ENCODE measurements at places on chromosomes 1 and 21.

DNA sequence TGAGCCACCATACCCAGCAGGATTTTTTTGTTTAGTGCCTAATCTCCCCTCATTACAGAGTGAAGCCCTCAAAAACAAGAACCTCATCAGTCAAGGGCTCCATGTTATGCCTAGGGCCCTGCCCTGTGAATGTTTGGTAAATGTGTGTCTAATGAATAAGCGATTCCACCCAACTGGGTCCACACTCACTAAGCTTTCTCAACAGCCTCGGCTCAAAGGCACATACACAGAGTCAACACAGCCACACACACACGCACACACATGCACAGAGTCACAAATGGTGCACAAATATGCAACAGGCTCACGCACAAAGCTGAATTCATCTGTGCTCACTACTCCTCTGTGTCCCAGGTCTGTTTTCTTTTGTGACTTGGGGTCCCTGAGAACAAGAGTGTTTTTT lies 11.7 kb upstream of the SYNC start:
- no peak for DNase-seq

- peak; percentile 24 for DNase-seq
These were observed 41.1 kb upstream of the IL20 start for GRCh38 chr1:206824331-206824730.

DNA sequence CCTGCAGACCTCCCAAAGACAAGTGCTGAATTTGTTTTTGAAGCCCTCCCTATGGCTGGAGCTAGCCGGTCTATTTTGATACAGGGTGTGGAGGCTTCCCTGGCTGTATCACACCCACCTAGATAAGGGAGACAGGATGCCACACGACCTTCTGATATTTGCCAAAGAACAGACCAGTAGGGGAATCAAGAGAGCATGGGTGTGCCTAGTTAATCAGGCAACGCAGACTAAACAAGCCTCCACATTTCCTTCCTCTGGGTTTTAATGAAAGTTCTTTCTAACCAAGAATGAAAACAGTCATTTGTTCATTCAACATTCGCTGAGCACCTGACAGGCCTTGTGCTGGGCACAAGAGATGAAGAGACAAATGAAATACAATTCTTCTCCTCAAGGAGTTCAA lies 446.8 kb downstream of the PLPP3 start:
- no peak for DNase-seq

GRCh38 chr1:111195002-111195684 lies 5.3 kb downstream of the DENND2D start:
- DNase-seq = no peak

- DNase-seq = peak; percentile 53
These were observed 41.1 kb upstream of the TNFRSF1B start for GRCh38 chr1:12125422-12126355.

DNA sequence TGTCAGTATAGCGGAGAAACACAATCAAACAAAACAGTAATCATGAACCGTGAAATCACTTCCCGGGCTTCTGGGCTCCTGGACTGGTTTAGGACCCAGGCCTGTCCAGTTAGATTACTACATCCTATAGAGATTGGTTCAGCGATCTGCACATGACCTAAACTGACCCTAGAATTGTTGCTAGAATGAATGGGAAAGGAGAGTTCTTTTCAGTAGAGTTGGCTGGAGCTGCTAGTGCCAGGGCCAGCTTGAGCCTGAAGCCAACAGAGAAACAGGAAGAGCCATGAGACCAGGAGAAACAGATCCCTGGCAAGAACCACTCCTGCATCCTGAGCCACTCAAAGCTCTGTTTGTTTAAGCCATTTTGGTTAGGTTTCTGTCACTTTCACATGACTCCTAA lies 474.3 kb upstream of the C1orf87 start:
- DNase-seq = no peak

DNA sequence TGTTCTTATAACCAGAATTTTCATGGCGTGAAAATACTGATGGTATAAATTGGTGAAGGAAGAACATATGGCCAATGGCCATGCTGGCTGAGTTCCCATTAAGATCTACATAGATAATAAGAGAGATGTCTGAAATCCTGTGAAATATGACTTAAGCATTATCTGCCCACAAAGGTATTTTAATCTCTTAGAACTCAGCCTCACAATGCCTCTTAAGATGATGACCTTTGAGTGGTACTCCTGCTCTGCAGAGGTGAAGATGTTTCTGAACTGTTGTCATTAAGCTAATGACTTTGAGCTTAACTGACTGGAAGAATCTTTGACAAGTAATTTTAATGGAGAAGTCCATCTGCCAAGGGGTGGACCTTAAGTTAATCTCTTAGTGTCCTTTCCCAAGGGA lies 148.7 kb downstream of the ZNF326 start:
- DNase-seq = no peak

- no peak for DNase-seq
These were observed 50.9 kb upstream of the GALNT2 start for GRCh38 chr1:230016159-230016558.

GRCh38 chr1:159009704-159010361 lies at the start of gene IFI16:
IFI16 (plus strand) TSS chr1:159009907; CDS start chr1:159014681, 4,774 bp downstream.
- DNase-seq = peak; percentile 88

DNA sequence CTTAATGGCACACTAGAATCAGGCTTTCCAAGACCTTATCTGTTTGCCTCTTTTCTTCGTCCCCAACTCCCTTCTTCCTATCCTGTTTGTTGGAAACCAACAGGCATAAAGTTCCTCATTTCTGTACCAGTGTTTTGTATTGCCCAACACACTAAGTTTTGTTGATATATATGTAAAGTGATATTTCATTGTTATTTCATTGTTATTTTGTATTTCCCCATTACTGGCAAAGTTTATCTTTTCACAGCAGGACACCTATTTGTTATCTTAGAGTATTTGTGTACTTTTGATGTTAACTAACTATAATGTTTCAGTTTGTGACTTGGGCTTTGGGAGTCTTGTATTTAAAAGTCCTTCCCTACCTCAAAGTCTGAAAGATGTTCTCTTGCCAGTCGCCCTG lies 27.1 kb downstream of the FAM20B start:
- peak; percentile 19 for DNase-seq

- DNase-seq = peak; percentile 11
These were observed 22.8 kb upstream of the STUM start for GRCh38 chr1:226525750-226526149.

GRCh38 chr1:87148661-87149060 lies 180.0 kb upstream of the LMO4 start:
- peak; percentile 31 for DNase-seq

DNA sequence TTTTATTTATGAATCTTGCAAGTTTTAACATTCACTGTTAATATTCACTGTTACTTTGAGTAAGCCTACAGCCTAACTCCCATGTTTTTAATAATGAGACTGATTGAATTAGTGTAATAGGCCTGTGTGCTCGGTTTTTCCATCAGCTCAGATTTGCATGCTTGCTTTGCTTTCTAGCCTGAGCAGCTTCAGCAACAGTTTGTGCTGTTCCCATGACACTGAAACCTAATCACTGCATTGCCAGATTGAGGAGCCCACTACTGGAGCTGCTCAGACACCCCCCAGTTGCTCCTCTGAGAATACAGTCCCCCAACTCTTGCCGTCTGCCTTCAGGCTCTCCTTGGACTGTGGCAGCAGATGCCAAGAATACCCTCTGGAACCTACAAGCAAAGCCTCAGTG lies 695.4 kb downstream of the BRINP3 start:
- DNase-seq = no peak

DNA sequence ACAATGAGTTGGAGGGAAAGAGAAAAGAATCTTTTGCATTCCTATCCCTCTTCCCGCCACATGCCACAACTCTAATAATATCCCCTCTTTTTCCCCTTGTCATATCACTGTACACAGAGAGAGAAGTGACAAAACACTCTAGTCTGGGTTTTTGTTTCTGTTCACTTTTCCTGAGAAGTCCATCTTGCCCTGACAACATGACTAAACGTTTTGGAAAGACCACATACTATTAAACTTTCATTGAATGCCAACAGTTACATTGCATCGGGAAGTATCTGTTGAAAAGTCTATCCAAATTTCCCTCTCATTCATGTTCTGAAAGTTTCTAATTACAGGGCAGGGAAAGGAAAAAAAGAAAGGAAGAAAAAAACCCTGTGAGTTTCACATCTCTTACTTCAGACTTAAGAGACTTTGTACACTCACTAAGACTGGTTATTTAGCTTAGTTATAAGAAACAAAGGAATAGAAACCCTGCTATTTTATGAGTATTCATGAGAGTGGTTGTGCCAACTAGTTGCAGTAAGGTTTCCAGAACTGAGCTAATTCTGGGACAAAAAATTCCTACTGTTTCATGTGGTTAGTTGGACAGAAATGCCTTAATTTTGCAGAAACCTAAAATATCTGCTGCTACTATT lies 16.9 kb downstream of the PLA2G4A start:
- DNase-seq = no peak

DNA sequence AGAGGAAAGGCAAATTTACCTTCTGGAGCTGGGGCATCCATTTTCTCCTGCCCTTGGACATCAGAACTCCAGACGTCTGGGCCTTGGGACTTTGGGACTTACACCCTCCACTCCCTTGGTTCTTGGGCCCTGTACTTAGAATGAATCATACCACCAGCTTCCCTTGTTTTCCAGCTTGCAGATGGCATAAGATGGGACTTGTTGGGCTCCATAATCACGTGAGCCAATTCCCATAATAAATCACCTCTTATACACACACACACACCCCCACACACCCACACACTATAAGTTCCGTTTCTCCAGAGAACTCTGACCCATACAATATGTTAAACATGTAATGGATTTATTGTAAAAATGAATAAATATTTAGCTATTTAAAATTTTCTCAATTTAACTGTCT lies 185.7 kb downstream of the GIPC2 start:
- DNase-seq = no peak

- DNase-seq = no peak
These were observed 84.8 kb upstream of the BCAR3 start for GRCh38 chr1:93766451-93766850.

DNA sequence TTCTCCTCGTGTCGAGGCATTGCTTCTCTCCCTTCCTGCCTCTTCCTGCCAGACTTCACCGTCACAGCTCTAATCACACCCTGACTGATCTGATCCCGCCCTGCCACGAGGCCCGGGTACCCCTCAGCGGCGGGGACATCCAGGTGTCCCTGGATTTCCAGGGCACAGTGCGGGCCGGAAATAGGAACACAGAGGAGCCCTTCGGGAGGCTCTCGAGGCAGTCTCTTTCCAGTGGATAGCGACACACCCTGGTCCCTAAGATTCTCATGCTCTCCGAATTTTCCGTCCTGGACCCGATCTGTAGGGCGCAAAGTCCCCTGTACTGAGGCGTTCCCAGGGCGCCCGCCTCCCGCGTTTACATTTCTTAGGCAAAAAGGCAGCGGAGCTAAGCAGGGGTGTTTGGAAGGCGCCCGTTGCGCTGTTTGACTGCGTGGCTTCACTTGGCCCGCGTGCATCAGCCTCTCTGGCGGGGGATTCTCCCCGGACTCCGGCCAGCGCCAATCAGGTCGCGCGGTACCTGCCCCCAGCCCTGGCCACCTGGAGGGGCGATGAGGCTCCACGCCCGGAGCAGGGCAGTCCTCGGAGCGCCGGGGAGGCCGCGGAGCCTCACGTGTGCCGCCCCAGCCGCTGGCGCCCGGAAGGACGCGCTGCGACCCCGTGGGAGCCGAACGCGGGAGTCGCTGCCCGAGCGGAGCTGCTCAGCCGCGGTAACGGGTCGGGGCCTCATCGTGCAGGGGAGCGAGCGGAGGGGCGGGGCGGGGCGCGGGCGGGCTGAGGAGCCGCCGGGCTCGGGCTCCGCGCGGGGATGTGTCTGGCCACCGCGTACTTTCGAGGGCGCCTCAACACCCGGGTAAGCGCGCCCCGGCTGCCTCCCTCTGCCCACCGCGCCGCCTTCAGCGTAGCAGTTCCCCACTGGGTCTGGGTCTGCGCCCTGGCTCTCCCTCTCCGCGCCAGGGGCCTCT lies at the start of gene FAM163A:
TSS of gene FAM163A (plus strand) at position 575 of the 962 bp plus-strand sequence. CDS start 69,807 bp downstream, outside the sequence.
- DNase-seq = peak; percentile 2

DNA sequence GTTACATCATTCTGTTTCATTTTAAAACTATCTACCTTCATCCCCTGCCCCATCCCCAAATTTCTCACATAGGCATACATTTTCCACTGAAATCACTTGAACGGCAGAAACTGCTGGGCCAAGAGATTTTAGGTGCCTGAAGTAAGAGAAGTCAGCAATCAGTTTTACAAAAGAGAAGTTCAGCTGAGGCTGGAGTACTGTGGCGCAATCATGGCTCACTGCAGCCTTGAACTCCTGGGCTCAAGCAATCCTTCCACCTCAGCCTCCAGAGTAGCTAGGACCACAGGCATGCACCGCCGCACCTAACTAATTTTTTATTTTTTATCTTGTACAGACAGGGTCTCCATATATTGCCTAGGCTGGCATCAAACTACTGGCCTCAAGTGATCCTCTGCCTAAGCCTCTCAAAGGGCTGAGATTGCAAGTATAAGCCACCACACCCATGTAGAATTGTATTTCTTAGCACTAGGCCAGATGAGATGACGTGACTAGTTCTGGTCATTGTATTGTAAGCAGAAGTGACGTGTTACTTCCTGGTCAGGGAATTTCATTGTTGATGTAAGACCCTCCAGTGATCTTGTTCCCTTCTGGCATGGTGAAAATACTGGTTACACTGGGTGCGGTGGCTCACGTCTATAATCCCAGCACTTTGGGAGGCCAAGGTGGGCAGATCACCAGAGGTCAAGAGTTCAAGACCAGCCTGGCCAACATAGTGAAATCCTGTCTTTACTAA lies 7.1 kb downstream of the BECN2 start:
- peak; percentile 52 for DNase-seq

- peak; percentile 39 for DNase-seq
These were observed 56.5 kb upstream of the SELENON start for GRCh38 chr1:25743164-25744139.

DNA sequence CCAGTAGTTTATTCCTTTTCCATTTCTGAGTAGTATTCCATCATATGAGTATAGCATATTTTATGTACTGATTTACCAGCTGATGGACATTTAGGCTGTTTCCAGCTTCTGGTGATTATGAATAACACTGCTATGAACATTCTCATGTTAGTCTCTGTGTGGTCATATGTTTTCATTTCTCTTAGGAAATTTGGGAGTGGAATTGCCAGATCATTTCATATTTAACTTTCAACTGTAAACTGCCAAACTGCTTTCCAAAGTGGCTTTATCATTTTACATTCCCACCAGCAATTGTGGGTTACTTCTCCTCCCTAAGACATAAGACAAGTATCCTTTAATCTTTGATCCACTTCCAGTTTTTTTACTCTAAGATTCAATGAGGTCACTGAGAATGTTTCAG lies 85.7 kb upstream of the RALGPS2 start:
- DNase-seq = no peak

GRCh38 chr1:203305809-203306088 lies 430 bp downstream of the BTG2 start:
- no peak for DNase-seq

- DNase-seq = no peak
These were observed 57.5 kb upstream of the ETV3 start for GRCh38 chr1:157195521-157196244.

DNA sequence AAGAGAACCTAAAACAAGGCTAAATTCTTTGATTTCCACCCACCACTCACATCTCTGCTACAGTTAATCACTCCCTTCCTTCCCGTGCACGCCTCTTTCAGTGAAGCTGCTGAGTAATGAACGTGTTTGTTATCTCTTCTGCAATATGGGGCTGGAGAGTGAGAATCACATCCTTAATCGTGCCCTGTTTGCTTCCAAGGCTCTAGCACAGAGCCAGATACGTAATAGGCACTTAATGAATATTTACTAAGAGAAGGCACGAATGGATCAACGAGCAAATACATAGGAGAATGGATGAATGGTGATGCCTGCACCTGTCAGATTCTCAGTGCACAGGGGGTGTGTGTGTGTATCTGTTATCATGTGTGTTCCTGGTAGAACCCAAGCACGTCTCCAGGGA lies 22.1 kb upstream of the FAM43B start:
- no peak for DNase-seq

Data from NB4 (cell line).